COLO829 (cell line): ENCODE measurements at places on chromosomes 16 and 17.

DNA sequence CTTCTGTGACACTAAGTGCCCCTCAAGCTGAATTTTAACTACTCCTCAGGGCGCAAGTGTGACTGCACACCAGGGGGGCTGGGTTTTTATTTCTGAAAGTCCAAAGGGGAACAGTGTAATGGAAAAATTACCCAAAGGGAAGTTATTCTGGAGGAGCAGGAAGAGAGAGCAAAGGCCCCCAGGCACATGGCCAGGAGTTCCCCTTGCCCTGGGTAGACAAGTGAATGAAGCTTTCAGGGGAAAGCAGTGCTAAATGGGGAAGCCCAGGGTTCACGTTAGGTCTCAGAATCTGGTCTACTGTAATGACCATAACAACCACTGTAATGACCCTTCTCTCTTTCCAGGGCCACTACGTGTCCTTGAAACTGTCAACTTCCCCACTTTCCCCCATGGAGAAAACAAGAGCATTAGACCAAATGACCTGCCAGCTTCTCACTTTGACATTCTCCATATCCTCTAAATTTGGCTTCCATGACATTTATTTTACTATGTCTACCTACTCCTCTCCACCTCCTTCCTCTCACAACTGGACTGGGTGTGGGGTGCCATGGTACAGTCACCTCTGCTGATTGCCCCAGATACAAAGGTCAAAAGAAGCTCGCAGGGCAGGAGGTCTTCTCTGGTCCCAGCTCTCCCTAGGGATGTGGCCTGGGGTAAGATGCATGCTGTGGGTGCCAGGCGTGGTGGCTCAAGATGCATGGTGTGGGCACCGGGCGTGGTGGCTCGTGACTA is 34.1 kb upstream of the MMP2 start:
- DNase-seq: no peak

DNA sequence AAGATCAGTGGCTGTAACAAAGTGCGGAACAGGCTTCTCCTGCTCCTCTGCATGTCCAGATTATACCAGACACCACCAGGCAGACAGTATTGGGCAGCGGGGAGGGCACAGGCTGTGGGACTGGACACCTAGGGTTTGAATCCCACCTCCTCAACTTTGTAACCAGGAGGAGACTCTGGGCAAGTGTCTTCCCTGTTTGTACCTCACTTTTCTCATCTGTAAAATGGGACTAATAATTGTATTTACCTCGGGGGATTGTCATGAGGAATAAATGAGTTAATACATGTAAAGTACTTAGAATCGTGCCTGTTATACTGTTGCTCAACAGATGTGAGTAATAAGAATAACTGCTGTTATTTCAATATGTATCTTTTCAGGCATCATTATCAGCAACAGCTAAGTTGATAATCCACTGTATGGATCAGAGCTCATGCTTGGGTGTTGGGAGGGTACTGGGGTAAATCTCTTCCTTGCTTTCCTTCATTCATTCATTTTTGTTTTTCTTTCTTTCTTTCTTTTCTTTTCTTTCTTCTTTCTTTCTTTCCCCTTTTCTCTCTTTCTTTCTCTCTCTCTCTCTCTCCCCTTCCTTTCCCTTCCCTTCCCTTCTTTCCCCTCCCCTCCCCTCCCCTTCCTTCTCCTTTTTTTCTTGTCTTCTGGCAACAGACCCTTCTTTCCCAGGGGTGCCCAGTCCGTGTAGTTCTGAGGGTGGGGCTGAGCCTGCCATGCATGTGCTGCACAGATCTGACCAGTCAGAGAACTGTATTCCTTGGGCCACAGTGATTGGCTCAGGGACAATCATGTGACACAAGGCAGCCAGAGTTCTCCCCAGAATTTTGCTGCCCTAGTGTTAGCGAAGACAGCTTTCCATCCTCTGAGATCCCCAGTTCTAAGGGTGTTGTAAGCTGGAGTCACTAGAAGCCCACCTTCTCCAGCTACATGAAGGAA is 25.3 kb upstream of the BRD7 start:
- DNase-seq: no peak

DNA sequence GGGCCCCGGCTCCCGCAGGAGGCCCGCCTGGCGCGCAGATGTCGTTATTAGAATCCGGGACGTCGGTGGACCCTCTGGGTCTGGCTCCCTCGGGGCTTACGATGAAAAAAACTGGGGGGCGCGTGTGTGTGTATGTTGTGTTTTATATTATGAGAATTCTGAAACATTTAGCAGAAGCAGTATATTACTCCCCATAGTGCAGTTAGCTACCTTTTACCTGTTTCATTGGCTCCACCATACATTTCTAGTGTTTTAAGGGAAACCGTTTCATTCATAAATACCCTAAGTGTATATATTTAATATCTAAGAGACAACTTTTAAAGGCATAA is 486 bp upstream of the DNAJA2 start:
- DNase-seq: no peak

DNA sequence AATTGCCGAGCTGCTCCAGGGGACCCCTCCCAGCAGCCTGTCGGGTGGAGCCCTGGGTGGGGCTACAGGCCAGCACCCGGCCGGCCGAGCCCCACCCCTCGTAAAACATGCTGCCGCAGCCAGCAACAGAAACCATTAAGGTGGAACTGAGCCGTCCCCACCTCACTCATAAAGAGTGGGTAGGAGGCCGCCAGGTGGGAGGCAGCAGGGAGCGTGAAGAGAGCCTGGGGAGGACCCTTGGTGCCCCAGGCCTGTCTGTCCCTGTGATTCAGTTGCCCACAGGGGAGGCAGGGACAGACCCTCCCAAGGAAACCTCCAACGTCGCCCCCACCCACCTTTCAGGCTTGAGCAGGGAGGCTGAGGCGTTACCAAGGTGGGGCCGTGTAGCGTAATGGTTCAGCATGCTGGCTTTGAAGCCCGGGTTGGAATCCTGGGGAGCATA is 8.4 kb downstream of the FOXN1 start:
- no peak for DNase-seq

GRCh38 chr17:70390049-70390448 is 220.7 kb downstream of the KCNJ2 start:
- no peak for DNase-seq

GRCh38 chr16:48321317-48322036 is 63.7 kb downstream of the SIAH1 start:
- peak; percentile 8 for DNase-seq

- DNase-seq: no peak
These were observed 4.8 kb upstream of the SP6 start for GRCh38 chr17:47855737-47856136.

- DNase-seq: no peak
These were observed 40.0 kb upstream of the HLF start for GRCh38 chr17:55224746-55225145.

- peak; percentile 46 for DNase-seq
These were observed 3.6 kb downstream of the CBX8 start for GRCh38 chr17:79792984-79793923.

GRCh38 chr16:80463326-80463725 is 77.5 kb upstream of the DYNLRB2 start:
- no peak for DNase-seq

DNA sequence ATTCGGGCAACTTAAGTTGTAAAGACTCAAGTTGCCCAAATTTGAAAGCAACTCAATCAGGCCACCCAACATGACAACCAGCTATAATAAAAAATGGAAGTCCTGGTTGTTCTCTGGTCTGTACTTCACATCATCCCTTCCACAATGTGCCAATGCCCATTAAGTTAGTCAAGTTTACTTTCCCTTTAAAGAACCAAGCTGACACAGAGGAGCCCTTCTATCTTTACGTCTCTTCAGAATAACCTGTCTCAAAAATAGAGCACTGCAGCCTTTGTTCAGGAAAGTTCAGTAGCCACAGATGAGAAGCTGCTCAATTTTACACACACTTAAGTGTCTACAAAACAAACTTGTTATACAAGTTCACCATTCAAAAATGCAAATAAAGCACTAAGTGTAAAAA is 75.1 kb upstream of the C17orf78 start:
- DNase-seq: no peak

DNA sequence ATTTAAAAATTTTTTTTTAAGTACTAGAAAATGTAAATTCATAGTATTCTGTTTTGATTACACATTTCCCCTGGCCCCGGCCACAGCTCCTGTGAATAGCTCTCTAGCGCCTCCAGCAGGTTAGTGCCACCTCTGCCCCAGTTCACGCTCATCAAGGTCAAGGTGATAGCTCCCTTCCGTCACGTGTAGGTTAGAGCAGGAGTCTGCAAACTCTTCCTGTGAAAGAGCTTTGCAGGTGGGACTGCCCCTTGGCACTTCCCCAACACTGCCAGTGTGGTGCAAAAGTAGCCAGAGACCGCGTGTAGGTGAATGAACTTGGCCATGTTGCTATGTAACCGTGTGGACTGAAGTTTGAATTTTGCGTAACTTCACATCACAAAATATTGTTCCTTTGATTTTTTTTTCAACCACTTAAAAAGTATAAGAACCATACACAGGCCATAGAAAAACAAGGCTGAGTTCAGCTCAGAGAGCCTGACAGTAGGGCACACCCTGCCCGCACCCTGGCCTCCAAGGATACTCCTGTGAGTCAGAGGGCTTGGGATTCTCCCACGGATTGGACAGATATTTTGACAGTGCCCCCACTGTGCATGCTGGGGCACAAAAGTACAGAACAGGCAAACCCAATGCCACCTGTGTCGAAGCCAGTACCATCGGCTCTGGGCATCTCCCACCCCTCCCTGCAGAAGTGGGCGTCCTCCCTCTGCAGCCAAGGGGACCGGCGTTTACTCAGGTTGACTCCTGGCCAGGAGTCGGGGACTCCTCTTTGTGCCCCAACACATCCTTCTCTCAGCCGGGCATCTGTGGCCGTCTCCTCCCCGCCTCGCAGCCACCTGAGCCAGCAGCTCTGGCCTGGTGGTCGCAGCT is 92.0 kb upstream of the CHMP6 start:
- DNase-seq: peak; percentile 40

GRCh38 chr17:78053777-78054468 is 74.6 kb downstream of the TMC6 start:
- DNase-seq: no peak

DNA sequence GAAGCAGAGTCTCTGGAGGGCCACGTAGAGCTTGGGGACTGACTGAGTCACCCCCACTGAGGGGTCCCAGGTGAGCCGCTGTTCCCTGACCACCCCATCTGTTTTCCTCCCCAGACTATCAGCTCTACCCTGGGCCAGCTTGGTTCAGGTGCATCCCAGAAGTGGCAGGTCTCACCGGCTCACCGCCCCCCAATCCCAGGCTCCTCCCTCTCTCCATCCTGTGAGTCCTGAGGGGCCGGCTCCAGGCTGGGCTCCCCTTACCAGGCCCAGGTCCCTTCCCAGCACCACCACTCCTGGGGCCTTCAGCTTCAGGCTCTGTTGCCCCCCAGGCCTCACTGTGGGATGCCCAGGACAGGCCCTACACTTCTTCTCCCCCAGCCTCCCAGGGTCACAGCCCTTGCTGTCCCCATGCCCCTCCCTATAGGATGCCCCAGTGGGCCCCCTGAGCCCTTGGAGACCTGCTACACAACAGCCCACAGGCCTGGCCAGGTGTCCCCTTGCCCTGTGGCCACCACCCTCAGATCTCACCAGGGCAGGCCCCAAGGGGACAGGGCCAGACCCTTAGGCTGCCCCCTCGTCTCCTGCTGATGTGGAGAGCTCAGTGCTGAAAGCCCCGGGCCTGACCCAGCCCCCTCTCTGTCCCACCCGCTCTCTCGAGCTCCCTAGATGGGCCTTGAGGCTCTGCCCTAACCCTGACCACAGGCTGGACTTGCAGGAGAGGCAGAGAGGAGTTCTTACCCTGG is 40.4 kb downstream of the TNFRSF13B start:
- DNase-seq: no peak

DNA sequence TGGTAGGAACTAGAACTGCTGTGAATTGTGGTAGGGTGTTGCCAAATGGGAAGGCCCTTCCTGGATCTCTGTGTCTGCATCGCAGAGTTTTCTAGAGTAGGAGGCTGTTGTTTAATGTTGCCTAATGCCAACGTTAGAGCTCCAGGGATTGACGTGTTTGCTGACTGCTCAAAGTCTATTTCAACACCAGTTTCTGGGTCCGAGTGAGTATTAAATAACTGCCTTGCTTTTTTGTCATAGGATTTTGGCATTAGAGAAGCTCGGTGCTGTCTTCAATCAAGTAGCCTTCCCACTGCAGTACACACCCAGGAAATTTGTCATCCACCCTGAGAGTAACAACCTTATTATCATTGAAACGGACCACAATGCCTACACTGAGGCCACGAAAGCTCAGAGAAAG is 40.0 kb downstream of the SF3B3 start:
- no peak for DNase-seq

DNA sequence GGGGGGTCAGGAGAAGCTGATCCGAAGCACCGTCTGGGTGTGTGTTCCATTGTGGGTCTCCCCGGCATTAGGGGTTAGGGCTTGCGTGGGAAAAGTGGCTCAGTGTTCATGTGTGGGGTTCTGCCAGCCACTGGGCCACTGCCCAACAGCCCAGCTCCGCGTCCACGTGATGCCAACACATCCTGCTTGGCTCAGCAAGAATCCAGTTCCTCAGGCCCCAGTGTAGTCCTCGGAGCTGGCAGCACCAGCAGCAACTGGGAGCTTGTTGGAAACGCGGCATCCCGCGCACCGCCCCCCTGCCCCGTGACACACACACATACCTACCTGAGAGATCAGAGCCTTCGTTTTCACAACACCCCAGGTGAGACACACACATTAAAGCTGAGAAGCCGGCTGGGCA is 18.9 kb downstream of the LGALS9 start:
- DNase-seq: no peak

- no peak for DNase-seq
These were observed 1.9 kb downstream of the NAGLU start for GRCh38 chr17:42537826-42538451.

DNA sequence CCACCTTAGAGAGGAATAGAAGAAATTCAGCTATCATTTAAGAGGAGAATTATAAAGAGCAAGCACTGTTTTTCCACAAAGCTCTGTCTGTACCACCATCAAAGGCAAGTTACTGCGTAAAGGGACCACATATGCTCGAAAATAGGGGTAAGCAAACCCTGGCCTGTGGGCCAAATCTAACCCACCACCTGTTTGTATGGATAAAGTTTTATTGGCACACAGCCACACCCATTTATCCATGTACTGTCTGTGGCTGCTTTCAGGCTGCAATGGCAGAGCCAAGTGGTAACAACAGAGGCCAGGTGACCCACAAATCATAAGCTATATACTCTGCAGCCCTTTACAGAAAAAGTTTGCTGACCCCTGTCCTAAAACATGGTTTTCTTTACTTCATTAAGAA is 180.3 kb downstream of the MRTFB start:
- DNase-seq: no peak

GRCh38 chr16:23282568-23282967 is 19.5 kb upstream of the SCNN1B start:
- no peak for DNase-seq

DNA sequence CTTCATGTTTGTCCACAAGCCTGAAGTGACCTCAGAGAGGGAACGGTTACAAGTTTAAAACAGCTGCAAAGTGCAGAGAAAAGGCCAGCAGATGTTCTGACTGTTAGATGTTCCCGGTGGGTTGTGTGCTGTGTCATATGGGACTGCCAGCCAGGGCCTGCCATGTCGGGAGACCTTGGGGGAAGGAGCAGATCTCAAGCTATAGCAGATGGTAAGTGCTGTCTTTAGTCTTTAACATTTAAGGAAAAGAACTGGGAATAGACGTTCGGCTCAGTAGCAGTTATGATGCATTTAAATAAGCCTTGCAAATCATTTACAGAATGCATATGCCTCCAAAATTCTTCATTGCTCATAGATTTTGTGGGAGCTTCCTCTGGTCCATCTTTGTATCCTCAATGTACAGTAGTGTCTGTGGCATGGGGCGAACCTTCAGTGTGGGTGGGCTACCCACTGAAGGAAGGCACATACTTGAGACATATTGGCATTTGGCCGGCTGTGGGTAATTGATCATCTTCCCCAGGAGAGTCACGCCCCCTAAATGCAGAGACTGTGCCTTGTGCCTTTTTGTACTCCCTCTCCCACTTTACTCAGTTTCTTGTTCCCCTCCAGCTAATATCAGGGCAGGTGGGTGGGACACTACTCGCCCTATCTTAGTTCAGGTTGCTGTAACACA is 131.9 kb downstream of the NPIPB5 start:
- no peak for DNase-seq
